Mammary epithelial cell (primary cell): ENCODE measurements at places on chromosomes 4 and X. TPM values are rescaled to one million over a fixed set of nuclear protein-coding genes. Genes with fewer than 3 reads are reported as not detected.
A peak's percentile ranks its signal among the peaks of the same experiment; 100 is the strongest.

- no peak for DNase-seq
These were observed 9.9 kb upstream of the MID1 start for GRCh38 chrX:10630320-10630719.

FHDC1 gene
- 29.3 TPM for total RNA-seq

GRCh38 chrX:24395775-24396174 is 35.3 kb downstream of the SUPT20HL1 start:
- peak; percentile 68 for DNase-seq

GRCh38 chrX:135981010-135981409 is 4.2 kb upstream of the SLC9A6 start:
- DNase-seq = no peak

DUSP21 gene
- total RNA-seq = not detected in 2 replicates

MFAP3L gene
- total RNA-seq = 6.4 and 9.1 TPM in 2 replicates

FATE1 gene
- total RNA-seq = not detected
